ENCODE measurements at places on chromosomes 2 and 18.
A peak's percentile ranks its signal among the peaks of the same experiment; 100 is the strongest.

- peak; percentile 38 for DNase-seq
These were observed 143.2 kb downstream of the TMEFF2 start for GRCh38 chr2:192051533-192051932.

DNA sequence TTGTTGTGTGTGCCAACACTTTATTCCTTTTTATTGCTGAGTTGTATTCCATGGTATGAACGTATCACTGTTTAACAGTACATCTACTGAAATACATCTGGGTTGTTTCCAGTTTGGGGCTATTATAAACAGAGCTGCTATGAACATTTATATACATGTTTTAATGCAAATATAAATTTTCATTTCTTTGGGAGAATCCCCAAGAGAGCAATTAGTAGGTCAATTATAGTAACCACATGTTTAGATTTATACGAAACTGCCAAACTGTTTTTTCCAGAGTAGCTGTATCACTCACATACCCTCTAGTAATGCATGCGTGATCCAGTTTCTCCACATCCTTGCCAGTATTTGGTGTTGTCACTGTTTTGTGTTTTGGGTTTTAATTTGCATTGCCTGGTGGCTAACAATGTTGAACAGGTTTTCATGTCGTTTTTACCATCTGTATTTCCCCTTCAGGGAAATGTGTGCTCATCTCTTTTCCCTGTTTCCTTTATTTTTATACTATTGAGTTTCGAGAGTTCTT, 81.0 kb downstream of the TMEM131 start:
- DNase-seq = no peak

GRCh38 chr2:56483081-56483480, 299.3 kb downstream of the CCDC85A start:
- no peak for DNase-seq

DNA sequence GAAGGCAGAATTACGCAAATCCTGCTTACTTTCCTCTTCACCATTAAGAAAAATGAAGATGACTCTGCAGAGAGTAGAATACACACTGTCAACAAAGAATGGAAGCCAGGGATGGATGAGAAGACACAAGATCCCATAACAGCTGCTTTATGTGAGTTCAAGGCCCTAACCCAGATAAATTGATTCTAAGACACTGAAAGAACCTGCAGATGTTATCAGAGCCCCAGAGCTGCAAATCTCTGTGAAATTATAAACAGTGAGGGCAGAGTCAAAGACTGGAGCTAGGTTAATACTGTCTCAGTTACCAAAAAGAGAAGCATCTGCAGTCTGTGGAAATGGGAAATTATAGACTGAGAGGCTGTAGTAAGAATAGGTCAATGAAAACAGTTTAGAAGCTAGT, 320.1 kb upstream of the PKDCC start:
- DNase-seq = no peak

DNA sequence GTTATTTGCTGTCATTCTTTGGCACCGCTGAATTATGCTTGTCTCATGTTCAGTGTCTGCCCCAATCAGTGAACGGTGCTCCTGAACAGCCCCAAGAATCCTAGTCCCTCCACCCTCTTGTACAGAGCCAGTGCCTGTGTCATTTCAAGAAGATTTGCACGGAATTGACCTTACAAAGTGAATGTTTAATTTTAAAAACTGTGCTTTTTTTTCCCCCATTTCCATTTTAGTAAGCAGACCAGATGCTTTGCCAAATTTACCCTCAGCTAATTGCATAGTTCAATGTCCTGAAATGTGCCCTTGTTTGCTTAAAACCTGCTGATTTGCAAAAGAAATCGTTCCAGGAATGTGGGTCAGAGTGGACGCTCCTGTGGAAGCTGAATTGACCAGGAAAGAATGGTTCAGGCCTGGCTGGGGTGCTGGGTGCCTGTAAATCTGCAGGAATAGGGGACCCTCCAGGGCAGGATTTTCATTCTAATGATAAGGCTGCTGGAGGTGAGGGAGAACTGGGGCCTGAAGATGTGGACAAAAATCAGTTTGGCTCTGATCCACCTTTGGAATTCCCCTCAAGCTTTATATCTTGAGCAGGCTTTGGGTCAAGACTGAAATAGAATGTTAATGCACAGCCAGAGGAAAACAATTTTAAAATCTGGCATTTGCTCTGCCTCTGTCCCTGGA, 20.1 kb downstream of the TMEM17 start:
- DNase-seq = no peak

DNA sequence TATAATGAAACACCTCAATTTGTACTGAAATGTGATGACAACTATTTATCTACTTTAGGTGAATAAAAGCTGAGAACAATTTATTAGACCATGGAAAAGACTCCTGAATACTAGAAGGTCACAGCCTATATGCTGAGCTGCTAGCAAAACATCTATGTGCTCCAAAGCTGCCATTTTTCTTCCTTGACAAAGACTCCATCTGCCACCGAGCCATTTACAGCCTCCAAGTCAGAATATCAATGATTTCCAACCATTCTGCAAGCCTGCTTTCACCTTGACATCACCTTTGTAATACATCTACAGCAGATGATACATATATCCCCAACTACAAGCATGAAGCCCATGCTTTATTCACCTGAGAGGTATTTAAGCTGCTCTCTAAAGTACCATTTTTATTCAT, 84.9 kb downstream of the BAZ2B start:
- DNase-seq = no peak

GRCh38 chr2:12168354-12168753, 421.9 kb downstream of the LPIN1 start:
- DNase-seq = no peak

DNA sequence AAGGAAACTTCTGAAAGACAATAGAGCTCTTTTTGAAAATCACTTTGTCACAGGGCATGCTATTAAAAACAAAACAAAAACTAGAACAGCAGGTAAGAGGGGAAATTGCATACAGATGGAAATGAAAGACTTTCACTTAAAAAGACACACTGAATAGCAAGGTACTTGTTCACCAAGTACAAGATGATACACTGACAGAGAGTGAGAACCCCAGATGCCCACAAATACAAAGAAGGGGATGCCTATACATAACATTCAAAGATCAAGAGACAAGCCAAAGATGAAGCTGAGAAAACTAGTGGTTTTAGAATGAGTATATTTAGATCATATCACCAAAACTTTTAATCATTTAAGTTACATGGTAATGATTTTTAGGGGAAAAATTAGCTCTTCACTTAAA, 60.7 kb downstream of the ASXL2 start:
- no peak for DNase-seq

GRCh38 chr2:240229603-240230235, 89.3 kb upstream of the OTOS start:
- DNase-seq = no peak

DNA sequence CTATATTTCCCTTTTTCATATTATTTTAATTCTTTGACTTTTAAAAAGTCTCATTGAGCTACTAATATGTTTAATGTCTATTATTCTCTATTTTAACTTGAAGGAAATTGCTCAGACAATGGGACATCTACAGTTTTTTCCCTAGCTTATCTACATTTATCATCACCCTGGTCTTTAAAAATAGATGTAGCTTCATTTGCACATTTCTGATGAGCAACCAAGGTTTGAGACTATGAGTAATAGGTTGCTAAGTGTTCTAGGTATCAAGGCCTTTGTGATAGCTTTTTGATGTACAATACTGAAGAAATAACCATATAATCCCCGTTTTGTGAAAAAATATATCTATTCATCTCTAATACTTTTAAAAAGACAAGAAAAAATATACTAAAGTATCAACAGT, 47.0 kb downstream of the STAT4 start:
- no peak for DNase-seq

GRCh38 chr2:43121580-43122314, 104.7 kb downstream of the ZFP36L2 start:
- DNase-seq = no peak

DNA sequence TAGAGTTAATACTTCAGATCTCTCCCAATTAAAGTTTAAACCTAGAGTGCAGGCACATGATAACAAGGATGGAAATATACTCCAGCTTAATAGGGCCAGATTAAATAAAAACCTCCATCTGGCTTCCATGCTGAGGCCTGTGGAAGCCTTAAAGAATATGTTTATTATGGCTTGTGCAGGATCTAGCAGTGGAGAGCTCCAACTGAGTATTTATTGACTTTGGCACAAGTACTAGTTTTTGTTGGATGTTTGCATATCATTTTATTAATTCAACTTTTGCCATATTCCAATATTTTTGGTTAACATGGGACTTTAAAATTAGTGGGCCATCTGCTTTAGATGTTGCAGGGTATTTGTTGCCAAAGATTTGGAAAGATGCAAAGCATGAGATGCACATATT, 860.4 kb upstream of the SOX11 start:
- DNase-seq = no peak

DNA sequence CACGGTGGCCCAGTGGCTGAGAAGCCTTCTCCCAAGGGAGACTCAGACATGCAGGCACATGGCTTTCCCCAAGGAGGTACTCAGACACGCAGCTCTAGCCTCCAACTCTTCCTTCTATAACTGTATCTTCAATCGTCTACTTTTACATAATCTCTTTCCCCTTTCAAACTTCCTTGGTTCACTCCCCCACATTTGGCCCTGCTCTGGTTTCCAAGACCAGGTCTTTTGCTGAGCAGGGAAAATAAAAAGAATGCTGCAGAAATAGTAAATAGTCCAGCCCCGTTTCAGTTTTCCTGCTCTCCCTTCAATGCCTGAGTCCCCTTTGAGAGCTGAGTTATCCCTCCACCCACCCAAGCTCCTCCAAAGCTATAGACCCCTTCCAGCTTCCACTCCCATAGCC, 635.0 kb downstream of the ARHGAP15 start:
- DNase-seq = no peak

DNA sequence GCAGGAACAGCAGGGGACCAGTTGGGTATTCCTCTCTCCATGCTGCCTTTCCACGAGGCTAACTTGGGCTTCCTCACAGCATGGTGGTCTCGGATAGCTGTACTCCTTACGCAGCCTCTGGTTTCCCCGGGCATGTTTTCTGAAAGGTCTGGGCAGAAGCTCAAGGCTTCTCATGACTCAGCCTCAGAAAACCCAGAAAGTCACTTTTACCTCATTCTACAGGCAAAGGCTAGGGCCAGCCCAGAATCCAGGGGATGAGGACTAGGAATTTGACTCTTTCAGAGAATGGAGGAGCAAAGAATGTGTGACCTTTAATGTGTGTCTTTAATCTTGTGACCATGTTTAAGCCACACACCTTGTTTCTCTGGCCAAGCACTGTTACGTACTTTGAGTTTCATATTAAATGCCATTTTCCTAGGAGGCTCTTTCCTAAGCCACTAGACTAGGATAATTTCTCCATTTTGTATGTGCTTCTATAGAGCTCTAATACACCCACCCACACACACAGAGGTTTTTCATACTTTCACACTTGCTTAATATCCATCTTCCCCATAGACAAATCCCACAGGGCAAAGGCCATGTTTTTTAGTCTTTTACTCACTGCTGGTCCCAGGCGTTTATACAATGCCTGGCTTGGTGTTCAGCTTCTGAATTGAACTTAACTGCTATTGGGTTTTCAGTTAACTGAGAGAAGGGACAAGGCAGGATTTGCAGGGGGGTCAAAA, 77.3 kb downstream of the LONRF2 start:
- no peak for DNase-seq

DNA sequence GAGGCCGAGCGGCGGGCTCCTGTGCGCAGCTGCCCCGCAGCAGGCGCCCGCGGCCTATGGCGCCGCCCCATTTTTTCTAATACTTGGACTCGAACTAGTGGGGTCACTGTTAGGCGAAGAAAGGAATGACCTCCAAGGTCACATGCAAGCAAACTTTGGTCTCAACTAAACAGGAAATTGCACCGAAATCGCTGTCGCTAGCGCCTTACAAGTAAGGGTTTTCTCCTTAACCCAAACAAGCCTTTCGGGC, 339 bp downstream of the ACAA2 start:
- DNase-seq = no peak

All from SHP77 treated with DMSO at 0.1 percent for 48 hours (cell line).